ENCODE measurements at places on chromosomes 13 and 19.
A peak's percentile ranks its signal among the peaks of the same experiment; 100 is the strongest.

- DNase-seq: no peak
These were observed 42.1 kb downstream of the ZNF146 start for GRCh38 chr19:36256853-36257519.

- DNase-seq: peak; percentile 66
These were observed 20.4 kb downstream of the MLLT1 start for GRCh38 chr19:6259312-6259861.

DNA sequence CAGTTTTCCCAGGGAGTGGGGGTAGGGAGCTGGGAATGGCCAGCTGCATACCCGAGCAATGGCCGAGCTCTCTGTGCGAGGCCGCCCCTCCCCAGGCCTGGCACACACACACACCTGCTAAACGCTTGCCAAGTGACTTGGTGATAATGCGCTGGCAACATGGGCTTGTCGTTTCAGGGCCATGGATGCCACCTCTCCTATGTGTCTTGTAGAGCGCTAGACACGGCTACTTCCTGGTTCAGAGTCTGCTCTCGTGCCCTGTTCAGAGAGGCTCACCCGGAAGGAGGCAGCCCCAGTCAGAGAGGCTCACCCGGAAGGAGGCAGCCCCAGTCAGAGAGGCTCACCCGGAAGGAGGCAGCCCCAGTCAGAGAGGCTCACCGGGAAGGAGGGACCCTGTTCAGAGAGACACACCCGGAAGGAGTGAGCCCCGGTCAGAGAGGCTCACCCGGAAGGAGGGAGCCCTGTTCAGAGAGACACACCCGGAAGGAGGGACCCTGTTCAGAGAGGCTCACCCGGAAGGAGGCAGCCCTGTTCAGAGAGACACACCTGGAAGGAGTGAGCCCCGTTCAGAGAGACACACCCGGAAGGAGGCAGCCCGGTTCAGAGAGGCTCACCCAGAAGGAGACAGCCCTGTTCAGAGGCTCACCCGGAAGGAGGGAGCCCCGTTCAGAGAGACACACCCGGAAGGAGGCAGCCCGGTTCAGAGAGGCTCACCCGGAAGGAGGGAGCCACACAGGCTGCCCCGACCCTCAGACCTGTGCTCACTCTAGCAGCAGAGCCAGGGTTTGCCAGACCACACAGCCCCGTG lies 4.2 kb downstream of the ADPRHL1 start:
- DNase-seq: no peak

- peak; percentile 90 for DNase-seq
These were observed 3.9 kb downstream of the MIDN start for GRCh38 chr19:1252221-1252820.

GRCh38 chr13:75318138-75318833 lies 163.7 kb downstream of the TBC1D4 start:
- DNase-seq: no peak

- DNase-seq: no peak
These were observed 621 bp upstream of the TGDS start for GRCh38 chr13:94596575-94596971.

DNA sequence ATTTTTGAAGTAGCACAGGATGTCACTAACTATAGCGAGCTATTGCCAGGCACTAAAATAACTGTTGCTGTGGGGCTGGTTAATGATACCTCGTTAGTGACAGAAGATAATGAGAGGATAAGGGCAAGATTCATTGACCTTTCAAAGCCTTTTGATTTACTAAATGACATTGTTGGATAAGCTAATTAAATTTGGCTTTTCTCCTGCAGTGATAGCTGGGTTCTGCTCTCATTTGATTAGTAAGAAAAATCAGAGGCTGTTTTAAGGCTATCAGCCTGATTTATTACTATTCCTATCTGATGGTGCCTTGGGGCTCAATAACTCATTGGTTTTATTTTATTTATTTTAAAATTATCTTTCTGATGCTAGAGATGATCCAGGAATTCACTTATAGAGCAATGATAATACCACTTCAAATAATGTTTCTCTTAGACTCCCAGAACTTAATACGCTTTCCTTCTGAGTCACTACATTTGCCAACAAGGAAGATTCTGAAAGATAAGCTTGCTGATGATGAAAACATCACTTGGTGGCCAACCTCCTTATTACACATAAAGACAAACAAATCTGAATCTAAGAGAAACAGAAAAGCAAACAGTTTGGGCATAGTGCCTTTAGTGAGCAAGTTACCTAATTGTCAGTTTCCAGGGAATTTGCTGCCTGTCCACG lies 501.3 kb upstream of the ARGLU1 start:
- peak; percentile 22 for DNase-seq

DNA sequence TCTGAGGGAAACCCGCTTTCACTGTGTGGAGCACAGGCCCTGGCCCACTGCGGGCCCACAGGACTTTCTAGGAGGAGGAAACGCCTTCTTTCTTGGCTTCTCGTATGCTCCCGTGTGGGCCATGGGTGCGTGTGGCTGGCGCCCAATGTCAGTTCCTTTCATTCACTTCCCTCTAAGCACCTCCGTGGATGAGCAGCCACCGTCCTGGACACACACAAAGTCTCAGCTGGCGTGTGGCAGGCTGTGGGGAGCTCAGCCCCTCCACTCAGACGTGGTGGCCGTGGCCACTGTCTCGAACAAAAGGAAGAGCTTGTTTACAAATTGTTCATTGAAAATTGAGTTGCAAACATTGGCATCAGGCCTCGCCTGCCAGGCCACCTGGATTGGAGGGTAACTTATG lies 240.0 kb upstream of the SGCG start:
- DNase-seq: no peak

DNA sequence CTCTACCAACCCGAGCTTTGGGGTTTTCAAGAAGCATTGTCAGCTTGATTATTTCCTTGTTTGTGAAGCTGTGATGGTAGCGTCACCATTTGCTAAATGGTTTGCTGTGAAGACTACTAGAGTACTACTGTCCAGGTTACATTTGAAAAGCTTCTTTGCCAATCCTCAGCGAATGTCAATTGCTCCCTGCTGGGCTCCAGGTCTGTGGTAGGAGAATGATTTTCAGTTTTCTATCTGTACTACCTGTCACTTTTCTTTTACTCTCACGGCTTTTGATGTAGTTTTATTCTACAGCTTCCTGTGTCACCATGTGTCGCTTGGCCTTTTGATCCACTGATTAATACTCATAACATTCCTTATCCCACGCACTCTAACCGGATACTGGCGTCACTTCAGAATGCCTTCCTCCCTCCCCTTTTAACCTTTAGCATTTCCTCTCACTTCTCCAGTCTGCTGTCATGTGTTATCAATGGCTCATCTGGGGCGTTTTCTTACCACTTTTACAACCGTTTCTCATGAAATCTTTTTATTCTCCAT lies 7.5 kb upstream of the GPR183 start:
- peak; percentile 83 for DNase-seq

DNA sequence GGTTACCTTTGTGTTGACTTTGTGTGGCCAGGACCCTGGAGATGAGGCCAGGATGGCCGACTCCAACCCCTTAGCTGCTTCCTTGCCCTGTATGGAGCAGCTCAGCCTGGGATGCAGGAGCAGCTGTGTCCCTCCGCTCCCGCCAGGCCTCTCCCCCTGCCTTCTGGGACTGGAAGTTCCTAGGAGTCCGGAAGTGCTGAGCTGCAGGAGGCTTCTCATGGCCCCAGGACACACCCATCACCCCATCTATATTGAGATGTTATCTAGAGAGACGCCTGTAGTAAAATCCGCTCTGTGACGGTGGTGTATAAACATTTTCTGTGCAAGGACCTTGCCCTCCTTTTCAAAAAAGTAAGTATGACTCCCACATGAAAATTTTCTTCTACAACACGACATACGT lies 27.0 kb downstream of the WTIP start:
- DNase-seq: no peak

GRCh38 chr19:12748489-12748888 lies 3.1 kb upstream of the BEST2 start:
- DNase-seq: no peak

- DNase-seq: peak; percentile 97
These were observed 40.6 kb upstream of the EEF1AKMT1 start for GRCh38 chr13:20814224-20814910.

DNA sequence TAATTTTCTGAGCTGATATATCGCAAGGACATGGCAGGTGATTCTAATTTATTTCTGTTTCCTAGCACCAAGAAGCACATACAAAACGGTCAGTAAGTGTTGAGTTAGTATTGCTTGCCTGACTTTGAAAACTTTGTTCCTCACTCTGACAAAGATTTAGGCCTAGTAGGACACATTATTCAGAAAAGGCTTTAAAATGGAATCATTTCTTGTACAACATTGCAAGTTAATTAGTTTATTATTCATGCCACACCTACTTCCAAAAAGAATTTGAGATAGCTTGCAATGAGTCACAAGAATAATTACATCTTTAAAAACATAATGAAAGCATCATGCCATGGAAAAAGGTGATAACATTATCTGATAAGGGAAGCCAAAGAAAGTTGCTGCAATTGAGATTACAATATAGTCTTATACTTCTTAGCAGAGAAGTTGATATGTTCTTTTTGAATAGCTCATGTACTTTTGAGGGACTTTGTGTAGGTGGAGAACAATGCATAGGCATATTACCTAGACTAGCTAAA lies 474.2 kb downstream of the KLF5 start:
- no peak for DNase-seq

- peak; percentile 91 for DNase-seq
These were observed 6.9 kb downstream of the KCTD12 start for GRCh38 chr13:76879203-76879882.

- no peak for DNase-seq
These were observed 94.5 kb downstream of the RAP2A start for GRCh38 chr13:97528518-97528917.

DNA sequence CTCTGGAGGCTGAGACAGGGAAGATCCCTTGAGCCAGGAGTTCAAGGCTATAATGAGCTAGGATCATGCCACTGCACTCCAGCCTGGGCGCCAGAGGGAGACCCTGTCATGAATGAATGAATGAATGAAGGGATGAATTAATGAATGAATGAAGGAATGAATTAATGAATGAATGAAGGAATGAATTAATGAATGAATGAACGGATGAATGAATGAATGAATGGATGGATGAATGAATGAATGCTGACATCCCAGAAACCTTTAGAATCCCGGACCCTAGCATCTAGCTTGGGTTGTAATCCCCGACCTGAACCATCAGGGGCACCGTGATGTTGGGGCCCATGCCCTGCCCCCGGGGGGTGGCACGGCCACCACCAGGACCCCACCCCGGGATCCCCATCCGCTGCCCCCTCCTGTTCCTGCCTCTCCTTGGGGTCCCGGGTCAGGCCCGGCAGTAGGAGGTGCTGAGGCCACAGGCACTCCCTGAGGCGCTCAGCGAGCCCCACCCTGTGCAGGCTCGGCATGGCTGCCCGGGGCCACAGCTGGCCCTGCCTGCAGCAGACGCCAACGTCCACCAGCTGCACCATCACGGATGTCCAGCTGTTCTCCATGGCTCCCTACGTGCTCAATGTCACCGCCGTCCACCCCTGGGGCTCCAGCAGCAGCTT lies 3.4 kb downstream of the EBI3 start:
- no peak for DNase-seq

- no peak for DNase-seq
These were observed 1636.1 kb downstream of the SLITRK5 start for GRCh38 chr13:89307278-89307677.

GRCh38 chr13:92602560-92602959 lies 624.0 kb upstream of the GPC6 start:
- peak; percentile 58 for DNase-seq

All from choroid plexus epithelial cell (primary cell).